NCI-H146 (cell line): ENCODE measurements at places on chromosomes 12 and 14.

DNA sequence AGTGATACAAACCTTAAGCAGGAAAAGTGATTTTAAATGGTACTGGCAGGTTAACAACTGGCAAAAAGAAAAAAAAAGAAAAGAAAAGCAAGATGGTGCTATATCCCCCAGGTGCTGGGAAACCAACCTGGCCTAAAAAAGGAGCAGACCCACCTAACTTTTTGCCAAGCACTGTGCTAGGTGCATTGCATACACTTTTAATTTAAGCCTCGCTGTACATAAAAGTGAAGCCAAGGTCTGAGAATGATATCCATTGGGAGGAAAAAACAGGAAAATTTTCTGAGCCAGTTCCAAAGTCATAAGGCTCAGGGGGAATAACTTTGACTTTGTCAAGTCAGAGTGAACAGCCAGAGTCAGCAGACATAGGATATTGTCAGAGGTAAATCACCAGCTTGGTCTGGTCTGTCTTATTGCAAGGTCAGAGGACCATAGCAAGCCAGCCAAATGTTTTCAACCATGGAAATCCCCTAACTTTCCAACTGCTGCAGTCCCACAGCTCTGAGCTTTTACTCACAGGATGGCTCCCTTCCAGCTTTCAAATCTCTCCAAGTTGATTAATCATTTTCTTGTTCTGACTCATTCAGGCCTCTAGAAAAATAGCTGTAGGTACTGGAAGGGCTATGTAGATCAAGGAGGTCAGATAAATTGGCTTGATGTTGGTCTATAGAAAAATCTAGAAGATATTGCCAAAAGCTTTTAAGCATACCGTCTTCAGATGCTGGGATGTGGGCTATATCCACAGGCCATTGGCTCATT lies 412.9 kb downstream of the RAD51B start:
- DNase-seq = no peak

DNA sequence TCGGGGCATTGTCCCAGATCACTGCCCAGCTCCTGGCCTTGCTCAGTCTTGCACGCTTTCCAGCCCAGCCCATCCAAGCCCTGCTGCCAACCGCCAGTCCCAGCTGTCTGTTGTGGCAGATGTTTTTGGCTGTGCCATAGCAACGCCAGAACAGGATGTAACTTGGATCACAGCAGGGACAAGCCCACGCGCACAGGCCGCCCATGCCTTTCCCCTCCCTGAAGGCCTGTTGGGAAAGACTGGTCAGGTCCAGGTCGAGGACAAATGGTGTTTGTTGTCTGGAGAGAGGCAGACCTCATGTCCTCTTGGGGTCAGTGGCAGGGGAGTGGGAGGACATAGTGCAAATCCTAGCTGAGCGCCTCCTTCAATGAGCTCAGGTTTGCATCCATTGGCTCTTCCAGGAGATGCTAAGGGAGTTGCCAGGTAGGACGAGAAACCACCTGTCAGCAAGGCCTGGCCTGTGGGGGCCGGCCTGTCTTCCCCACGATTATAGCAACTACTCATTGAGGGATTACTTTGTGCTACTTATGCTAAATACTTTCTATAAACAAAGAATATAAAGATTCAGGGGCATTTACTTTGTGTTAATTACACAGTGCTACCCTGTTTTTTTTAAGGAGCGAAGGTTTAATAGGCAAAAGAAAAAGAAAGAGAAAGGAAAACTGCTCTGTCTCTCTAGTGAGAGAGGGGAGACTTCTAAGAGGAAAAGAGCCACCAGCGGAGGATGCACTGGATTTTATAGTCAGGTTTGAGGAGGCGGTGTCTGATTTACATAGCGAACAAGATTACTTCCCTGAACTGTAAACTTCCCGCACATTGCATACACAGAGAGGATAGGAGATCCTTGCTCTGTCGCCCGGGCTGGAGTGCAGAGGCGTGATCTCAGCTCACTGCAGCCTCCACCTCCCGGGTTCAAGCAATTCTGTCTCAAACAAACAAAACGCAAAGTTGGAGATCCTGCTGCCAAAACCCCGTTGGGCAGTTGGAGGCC lies 42.8 kb upstream of the CORO1C start:
- DNase-seq = peak; percentile 81

DNA sequence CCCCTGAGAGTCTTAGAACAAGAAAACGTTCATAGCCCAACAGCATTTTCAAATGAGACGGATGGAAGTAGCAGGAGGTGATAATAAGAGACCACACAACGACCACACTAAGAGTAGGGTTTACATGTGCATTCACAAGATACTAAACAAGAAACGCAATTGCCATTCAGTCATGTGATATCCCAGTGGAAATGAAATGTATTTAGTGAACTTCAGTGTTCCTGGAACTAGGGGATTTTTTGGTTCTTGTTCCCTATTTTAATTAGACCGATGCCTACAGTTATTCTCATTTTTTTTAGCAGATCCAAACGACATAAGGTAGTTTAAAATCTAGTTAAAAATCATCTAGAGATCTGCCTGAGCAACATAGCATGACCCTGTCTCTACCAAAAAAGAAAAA lies 150.0 kb downstream of the GPR65 start:
- DNase-seq = no peak

- DNase-seq = peak; percentile 66
Measured at GRCh38 chr12:5022465-5023061, 21.1 kb upstream of the KCNA5 start.

DNA sequence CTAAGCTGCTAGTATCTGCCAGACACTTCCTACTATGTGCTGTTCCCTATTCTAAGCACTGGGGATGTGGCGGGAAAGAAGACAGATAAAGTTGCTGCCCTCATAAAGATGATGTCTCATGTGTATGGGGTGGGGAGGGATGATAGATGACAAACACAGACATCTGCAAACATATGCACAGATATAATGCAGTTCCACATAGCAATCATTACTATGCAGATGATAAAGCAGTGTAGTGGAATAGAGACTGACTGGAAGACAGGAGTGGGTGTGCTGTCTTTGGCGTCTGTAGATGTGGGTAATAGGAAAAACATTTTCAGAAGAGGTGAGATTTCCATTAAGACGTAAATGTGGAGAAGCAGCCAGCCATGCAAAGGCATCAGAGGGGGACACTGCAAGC lies 243.6 kb downstream of the DPY19L2 start:
- DNase-seq = no peak

DNA sequence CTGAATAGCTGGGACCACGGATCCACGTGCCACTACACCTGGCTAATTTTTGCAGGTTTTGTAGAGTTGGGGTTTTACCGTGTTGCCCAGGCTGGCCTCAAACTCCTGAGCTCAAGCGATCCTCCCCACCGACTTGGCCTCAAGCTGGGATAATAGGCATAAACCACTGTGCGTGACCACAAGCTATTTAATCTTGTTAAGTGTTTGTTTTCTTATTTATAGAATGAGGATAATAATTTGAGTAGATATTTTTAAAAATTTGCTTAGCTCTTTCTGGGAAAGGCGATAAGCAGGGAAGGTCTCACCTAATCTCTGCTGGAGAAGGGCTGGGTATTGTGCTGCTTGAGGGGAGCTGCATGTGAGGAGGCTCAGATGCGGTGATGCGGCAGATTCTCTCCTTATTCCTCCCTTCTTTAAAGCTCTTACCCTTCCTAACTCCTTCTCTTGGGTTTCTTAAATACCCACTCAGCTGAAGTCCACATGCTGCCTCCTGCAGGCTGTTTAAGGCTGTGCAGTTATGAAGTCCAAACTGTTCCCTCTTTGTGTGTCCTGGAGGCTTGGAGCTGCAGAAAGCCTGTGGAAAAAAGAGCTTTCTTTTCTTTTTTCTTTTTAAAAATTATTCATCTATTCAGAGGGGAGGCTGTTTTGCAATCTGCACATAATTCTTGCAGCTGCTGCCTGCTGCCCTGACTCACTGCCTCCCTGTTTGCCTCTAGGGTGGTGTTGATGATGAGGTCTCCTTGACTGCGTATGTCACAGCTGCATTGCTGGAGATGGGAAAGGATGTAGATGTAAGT lies 37.9 kb downstream of the A2ML1 start:
- DNase-seq = peak; percentile 49

GRCh38 chr12:129819391-129819790 lies 84.4 kb downstream of the TMEM132D start:
- DNase-seq = no peak

- no peak for DNase-seq
Measured at GRCh38 chr14:46404865-46405811, 246.4 kb downstream of the RPL10L start.

GRCh38 chr12:68185598-68185997 lies 26.1 kb upstream of the IFNG start:
- no peak for DNase-seq

DNA sequence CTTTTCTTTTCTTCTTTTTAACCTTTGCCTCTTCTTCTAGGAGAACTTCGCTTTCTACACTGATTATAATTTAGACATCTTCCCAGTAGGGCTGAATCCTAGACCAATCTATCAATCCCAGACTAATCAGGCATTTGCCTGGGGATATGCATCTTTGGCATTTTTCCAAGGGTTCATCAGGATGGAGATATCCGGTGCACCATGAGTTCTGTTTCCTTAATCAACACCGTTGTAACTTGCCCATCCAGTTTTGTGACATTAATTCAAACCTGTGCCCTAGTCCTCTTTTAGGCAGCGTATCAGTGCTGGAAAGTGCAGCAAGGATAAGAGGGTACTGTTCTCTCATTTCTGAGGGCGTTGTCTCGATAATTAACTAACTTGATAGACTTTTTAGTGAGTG lies 617 bp upstream of the MGP start:
- DNase-seq = peak; percentile 7

- DNase-seq = peak; percentile 50
Measured at GRCh38 chr12:7460375-7461259, 16.7 kb upstream of the CD163L1 start.

- no peak for DNase-seq
Measured at GRCh38 chr12:2475984-2476383, 318.8 kb upstream of the FKBP4 start.

DNA sequence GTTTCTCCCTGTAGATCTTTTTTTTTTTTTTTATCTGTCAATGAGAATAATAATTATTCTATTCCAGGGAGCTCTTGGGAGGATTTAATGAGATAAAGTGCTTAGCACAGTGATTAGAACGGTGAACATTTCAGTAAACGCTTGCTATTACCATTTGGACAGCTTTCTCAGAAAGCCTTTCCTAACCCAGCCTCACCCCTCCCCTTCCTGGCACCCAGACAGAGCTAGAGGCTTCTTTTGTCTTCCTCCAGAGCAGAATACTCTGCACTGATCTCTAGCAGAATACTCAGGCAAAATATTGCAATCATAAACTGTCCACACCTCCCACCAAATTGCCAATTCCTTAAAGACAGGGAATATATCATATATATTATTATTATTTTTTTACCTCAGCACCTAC lies 66.6 kb downstream of the ERGIC2 start:
- no peak for DNase-seq

DNA sequence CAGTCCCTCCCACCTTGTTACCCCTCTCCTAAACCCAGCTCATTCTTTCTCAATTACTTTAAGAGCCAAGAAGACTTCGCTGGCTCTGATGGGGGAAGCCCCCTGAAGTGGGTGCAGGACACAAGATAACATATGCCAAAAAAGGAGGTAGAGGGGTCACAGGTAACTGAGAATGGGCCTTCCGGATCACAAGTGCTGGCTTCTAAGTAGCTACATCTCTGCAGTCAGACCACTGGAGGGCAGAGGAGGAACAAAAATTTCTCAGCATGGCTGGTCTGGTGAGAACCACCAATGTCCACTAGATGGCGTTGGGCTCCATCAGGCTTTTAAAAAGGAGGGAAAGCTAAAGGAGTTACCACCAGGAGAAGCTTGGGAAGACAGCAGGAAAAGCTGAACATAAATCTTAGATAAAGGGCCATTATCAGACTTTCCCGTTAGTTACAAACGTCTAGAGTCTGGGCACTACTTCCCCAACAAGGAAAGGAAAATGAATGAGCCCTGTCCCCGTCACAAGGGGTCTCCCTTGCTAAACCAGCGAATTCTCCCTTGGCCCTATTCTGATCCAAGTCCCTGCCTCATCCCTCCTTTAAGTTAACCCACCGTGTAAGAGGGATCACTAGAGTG lies 11.6 kb upstream of the CDH24 start:
- DNase-seq = no peak

DNA sequence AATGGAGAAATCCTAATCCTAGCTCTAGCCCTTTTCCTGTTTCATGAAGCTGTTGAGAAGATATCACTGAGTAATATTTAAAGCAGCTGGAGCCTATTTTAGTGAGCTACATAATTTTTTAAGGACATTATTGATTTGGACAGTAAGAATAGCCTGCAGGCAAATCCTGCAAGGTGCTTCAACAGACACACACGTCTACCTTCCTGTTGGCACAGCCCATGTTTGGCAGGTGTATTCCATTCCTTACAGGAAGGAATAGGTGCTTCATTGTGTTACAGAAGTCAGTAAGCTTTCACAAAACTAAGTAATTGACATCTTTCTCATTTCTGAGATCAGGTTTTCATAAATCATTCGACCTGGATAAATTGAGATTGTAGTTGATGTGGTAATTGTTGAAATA lies 50.6 kb downstream of the FOXA1 start:
- DNase-seq = peak; percentile 90

GRCh38 chr12:88628856-88629509 lies 48.7 kb upstream of the KITLG start:
- DNase-seq = no peak

GRCh38 chr14:35355981-35356841 lies 48.3 kb downstream of the NFKBIA start:
- DNase-seq = peak; percentile 2

GRCh38 chr12:26831951-26832821 lies 808 bp downstream of the ITPR2 start:
- DNase-seq = peak; percentile 76

DNA sequence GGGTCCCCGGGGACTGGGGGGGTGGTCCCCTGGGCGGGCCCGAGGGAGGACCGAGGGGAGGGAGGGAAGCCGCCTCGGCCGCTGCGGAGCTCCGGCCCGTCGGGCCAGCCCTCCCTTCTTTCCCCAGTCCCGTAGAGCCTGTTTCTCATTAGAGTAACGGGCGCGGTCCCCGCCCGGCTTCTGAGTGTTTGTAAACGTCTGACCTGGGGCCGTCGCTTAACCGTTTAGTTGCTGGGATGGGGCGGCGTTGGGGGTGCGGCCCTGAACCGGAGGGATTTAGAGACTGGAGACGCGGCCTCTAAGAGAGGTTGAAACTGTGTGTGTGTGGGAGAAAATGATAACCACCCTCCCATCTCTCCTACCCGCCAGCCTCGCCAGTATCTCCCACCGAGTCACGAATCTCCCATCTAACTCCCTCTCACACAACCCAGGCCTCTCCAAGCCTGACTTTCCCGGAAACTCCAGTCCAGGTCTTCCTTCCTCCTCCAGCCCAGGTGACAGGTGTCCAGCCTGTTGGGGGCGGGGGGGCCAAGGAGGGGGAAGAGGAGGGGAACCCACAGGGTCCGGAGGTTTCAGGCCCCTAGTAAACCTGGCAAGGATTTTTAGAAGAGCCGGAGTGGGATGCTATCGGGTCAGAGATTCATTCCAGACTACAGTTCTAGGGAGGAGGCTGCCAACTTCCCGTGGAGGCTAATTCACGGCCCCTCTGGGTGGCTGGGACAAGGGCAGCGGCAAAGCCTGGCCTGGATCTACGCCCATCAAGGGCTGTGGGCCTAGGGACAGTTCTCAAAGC lies 1.1 kb upstream of the NFATC4 start:
- DNase-seq = peak; percentile 94
